ENCODE measurements at places on chromosomes 13 and 19.

DNA sequence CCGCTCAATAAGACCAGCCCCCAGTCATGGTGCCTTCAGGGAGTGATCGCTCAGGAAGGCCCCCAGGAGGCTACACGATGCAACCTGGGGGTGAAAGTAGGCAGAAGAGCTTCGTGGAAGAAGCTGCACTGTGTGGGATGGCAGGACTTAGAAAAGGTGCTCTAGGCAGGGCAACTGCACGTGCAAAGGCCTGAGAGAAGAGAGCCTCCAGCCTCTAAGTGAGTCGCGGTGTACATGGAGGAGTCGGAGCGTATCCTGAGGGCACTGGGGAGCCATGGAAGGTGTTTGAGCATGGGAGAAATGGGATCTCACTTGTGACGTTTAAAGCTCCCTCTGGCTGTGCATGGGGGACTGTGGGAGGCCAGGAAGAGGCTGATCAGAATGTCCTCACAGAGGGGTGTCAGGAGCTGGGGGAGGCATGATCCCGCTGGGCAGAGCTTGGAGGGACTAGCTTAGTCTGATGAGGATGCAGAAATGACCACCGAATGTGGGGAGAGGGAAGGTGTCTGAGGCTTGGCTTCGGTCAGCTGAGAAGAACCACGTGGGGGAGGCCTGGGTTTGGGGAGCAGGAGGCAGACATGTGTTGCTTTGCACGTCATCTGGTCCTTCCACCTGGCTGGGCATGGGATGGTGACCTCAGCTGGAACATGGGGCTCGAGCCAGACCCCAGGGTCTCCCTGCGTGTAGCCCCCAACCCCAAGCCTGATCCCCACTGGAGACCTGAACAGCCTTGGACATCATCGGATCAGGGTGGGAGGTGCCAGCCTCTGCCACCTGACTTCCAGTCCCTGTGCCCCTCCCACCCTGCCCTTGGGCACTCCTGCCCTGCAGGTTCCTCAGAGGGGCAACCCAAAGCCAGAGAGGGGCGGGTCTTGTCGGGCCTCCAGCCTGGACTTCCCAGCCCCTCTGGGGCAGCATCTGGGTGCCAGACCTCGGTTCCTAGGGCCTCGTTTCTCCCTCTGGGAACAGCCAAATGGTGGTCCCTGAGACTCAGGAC is 1.1 kb downstream of the APC2 start:
- no peak for DNase-seq

DNA sequence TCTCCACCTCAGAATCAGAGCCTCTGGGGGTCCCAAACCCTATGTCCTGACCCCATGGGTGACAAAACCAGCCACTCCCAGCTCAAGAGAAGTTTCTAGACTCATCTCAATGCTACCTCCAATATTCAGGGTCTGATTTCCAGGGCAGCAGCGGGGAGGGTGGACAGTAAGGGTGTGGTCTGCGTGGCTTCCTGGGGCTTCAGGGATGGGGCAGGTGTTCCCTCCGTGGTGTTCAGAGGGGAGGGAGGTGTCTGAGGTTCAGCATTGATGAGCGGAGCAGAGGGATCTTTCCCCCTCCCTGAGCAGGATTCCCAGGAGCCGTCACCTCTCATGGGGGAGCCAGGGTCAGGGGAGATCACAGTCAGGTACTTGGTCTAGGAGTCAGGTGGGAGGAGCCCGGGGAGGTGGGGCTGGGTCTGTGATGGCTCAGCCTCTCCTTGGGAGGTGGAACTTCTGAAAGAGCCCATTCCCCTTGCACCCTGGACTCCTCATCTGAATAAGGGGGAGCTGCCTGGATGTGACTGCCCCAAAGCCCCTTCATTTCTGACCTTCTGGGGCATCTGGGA is 2.9 kb downstream of the LILRA2 start:
- DNase-seq: no peak

DNA sequence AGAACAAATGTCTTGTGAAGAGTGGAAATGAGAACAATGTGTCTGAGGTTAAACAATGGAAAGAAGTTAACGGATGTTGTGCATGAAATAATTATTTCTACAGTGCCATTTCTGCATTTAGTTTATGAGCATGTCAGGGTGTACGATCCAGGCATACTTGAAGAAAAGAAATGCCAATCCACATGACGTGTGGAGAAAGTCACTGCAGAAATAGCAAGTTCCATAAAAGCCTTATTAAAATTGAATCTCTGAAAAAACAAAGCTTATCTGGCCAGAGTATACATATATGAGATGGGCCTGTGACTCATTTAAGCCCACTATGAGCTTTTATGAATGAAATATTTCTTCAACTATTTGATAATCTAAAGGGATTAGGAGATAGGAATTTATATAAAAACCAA is 426.1 kb downstream of the EFNB2 start:
- DNase-seq: no peak

GRCh38 chr13:109990296-109990695 is 203.9 kb upstream of the IRS2 start:
- no peak for DNase-seq

DNA sequence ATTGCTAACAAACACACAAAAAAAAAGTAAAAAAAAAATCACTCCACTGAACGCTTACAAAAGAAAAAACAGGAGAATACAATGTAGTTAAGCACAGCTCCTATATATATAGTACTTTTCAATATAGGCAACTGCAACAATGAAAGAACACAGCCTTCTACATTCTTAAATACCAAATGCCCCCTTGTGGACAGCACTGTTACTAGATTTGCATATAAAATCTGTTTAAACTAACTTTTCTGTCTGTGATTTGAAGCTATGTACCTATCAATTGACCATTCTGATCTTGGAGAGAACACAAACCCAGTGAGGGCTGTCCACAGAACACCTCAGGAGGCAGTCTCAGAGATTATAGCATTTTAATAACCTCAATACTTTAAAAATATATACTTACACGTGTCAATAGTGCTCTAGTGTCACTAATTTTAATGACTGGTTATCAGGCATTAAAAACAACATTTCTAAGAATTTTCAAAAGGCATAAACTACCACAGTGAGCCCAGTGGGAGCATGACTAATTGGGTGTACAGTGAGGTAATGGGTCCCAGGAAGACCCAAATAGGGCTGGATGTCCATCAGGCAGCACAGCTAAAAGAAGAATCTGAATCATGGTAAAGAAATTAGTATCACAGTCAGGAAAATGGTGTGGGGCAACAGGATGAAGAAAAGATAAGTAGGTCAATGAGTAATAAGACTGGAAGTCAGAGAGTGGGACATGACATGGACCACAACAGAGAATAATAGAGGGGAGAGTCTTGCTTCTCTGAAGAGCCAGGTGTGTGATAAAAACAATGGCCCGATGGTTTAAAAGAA is 22.2 kb downstream of the CCDC169 start:
- DNase-seq: no peak

GRCh38 chr13:99031832-99032231 is 54.0 kb upstream of the DOCK9 start:
- DNase-seq: no peak

DNA sequence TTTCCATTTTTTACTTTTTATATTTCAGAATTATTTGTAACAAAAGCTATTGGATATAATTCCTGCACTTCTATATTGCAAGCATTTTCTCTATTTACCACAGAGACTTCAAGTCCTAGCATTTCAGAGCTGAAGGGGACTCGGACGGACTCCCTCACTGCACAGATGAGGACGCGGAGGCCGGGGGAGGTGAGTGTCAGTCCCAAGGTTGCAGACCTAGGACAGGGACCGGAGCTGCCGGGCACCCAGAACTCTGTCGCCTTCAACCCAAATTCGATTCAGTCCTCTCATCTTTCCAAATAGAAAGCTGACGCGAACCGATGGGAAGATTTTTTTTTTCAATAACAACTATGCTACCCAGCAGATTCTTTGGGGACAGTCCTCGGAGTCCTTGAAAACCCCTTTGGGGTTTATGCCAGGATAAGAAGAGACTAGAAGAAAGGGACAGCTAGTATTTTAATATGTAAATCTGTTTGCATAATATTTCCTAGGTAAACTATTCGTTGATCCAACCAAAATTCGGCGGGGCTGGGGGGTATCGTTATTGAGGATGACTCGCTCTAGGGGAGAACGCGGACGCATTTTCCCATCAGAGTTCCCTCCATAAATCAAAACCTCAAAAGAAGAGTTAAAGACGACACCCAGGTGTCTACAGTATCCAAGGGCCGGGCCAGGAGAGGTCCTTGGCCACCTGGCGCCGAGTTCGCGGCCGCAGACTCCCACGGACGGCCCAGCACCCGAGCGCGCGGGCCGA is 803 bp downstream of the FLT3 start:
- DNase-seq: no peak

DNA sequence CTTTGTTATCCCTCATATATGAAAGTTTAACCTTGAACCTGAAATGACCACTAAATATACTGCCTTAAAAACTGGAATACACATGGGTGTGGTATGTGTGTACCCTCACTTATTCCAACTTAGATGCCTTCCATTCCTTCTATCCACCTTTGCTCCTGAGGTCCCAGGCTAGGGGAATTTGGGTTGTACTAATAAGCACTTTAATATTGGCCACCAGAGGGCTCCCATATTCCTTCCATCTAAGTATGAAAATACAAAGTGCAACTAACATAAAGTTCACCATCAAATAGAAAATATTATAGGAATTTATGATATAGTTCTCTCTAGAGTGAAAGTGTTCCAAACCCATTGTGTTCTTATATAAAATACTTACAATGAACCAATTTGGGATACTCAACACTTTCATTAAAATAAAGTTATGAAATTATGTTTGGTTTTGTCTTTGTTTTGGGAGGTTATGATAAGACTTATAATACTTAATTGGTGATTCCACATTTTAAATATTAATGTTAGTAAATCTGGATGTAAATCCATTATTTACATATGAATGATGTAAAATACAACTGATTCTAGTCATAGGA is 62.3 kb downstream of the ITGBL1 start:
- no peak for DNase-seq

GRCh38 chr19:4409123-4409933 is 6.9 kb downstream of the CHAF1A start:
- no peak for DNase-seq

GRCh38 chr13:30038884-30039283 is 188.5 kb upstream of the UBL3 start:
- DNase-seq: no peak

- peak; percentile 66 for DNase-seq
These were observed 1395.8 kb downstream of the EFNB2 start for GRCh38 chr13:105139380-105140285.

DNA sequence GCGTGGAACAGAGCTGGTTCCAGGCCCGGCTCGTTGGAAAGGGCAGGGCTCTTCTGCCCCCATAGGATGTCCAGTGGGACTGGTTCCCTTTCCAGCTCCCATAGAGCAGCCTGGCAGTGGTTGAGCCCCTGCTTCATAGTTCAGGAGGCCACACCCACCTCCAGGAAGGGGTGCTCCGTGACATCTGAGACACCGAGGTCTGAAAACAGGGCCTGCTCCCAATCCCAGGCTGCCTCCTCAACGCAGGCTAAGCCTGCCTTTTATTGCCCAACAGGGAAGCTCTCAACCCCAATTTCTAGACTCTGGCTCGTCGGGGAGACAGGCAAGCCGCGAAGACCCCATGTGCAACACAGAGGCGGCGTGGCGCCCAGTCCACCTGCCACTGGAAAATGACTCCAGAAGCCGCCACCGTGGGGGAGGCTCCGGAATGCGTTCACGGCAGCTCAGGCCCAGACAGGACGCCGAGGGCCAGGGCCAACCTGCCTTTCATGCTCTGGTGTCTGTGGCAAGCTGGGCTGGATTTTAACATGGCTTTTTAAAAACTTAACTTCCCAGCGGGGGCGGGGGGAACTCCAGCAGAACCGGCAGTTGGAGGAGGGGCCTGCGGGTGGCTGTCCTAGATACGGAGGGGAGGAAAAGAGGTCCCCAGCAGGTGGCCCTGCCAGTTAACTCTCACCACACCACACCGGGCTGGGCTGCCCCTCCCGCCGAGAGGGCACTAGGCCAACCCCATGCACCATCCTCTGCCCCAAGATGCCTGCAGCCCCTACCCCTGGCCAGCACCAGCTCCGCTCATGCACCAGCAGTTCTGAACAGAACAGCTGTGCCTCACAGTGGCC is 17.9 kb upstream of the TINCR start:
- peak; percentile 23 for DNase-seq

DNA sequence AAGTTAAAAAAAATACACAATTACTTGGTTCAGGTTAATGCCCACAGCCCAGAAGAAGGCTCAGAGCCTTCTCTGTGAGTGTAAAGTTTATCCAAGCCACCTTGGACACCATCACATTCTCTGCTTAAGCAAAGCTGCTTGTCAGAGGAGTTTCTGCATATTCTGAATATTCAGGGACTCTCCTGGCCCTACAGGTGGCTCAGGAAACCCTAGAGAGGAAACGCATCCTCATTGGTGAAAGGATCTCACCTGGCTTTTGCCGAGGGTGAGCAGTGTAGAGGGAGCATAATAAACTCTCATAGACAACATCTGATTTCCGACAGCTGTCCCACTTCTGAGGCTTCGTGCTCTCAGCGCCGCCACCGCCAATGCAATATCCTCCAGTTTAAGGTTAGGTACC is 239.9 kb upstream of the TSHZ3 start:
- no peak for DNase-seq

DNA sequence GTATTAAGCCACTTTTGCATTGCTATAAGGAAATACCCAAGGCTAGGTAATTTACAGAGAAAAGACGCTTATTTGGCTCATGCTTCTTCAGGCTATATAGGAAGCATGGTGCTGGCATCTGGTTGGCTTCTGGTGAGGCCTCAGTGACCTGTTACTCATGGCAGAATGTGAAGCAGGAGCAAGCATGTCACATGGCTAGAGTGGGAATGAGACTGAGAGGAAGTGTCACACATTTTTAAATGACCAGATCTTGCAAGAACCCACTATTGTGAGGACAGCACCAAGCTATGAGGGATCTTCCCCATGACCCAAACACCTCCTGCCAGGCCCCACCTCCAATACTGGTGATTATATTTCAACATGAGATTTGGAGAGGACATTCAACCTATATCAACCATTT is 25.7 kb upstream of the IGFL4 start:
- DNase-seq: no peak

DNA sequence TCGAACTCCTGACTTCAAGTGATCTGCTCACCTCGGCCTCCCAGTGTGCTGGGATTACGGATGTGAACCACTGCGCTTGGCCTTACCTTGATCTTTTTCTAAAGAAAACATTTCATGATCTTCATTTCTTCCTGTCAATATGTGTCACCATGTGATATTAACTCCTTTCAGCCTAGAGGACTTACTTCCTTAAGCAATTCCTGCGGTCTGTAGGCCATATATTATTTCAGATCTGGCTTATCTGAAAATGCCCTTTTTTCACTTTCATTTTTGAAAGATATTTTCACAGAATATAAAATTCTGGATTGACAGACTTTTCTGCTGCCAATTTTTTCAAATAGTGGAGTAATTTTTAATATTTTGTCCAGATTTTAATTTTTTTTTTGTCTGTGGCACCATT is 2.0 kb upstream of the GPR32 start:
- no peak for DNase-seq

DNA sequence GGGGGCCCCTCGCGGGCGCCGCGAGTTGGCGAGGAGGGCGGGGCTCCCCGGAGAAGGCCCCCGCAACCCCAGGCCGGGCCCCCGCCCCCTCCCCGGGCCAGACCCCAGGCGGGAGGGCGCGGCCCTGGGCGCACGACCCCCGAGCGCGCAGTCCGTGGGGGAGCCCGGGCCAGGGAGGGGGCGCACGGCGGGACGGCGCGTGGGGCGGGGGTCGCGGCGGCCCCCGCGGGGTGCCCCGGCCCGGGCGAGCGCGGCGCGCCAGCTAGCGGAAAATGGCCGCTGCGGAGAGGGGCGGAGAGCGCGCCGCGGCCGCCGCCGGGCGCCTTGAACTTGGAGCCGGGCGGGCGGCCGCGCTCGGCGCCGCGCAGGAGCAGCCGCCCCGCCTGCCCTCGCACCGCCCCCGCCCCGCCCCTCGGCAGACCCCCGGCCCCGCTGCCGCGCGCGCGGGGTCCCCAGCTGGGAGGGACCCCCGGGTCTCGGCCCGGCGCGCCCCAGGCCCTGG is 6.4 kb upstream of the NFIC start:
- no peak for DNase-seq
